Activated T-cell treated with anti-CD3 and anti-CD28 coated beads for 24 hours (primary cell): ENCODE measurements at places on chromosomes 1 and 21.

DNA sequence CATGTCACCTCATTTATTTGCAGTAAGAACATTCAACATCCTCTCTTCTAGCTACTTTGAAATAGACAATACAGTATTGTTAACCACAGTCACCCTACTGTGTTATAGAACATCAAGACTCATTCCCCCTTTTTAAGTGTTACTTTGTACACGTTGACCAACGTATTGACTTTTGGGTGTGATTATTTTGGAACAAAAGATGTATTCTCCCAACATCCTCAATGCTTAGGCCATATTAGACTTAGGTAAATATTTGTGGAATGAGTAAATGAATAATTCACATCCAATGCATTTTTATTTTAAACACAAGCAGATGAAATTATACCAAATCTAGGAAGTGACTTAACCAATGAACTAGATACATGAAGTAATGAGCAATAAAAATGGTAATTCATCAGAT, 296.6 kb downstream of the CHRM3 start:
- DNase-seq, result no peak

DNA sequence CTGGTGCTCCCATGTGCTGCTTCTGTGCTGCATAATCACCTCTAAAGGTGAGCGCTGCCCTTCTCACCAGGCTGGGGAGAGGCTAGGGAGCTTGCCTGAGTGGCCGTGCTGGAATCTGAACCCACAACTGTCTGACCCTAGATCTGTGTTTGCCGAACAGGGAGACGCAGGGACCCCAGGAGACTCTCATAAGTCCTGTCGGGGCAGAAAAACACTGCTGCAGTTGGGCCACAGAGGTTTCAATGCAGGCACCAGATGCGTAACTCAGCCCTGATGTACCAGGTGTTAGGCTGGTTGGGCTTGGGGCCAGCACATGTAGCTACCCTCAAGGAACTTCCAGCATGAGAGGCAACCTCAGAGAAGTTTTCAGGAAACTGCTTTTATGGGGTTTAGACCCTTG, 49.5 kb upstream of the DMRTB1 start:
- DNase-seq, result no peak

GRCh38 chr1:179016706-179017382, 8.8 kb upstream of the FAM20B start:
- no peak for DNase-seq

- DNase-seq, result no peak
These were observed 96.6 kb upstream of the RUNX1 start for GRCh38 chr21:35145626-35146233.

DNA sequence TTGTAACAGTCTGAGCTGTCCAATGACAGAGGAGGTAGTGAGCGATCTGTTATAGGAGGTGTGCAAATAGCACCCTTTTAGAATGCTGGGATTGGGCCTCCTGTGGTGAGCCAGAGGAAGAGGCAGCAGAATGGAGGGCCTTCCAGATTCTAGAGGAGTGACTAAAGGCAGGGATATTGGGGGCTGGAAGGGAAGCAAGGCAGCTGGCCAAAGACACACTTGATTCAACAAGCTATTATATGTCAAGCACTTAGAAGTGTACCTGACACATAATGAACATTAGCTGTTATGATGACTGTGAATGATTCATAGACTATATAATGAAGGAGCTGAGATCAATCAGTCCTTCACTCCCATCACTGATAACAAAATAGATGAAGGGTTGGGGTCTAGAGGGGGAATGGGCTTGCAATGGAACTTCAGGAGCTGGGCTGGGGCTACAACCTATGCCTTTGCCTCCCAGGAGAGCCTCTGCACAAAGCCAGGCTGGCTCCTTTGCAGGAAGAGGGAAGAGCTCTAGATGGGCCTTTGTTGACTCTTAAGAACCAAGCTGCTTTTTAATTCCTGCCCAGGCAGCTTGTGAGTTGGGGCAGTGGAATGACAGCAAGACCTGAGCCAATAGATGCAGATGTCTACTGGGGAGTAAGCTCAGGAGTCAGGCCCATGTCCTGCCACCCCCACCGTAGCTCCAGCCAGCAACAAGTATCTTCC, 2.3 kb upstream of the MKNK1 start:
- no peak for DNase-seq
